ENCODE measurements at places on chromosomes 2 and 18.

DNA sequence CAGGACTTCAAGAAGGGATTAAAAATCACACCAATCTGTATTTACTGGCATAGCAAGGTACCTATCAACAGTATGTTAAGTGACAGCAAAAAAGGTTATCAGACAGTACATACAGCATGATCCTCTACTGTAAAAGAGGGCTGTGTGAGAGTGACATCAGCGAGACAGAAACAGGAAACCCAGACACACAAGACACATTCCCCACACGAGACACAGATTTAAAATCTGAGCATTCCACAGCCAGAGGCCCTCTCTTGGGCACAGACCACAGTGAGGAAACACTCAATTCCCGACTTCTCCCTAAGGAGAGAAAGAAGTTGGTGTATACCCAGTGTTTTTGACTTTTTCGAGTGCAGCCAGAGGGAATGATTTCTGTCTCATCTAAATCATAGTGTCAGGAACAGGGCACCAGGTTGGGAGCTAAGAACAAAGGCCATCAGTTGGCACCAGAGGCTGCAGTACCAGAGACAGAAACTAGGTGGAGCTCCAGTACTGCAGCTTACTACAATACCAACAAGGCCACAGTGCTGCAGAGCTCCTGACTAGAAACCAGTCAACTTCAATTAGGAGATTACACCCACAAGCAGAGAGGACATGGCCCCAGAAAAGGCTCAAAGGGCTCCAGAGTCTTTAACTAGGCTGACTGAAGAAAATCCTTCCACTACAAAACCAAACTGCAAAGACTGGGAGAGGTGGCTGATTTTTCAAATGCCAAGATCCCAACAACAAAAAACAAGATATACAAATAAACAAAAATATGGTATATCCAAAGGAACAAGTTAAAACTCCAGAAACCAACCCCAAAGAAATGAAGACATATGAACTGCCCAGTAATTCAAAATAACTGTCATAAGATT is 41.0 kb downstream of the UNC50 start:
- H3K27me3 ChIP-seq, result no peaks in the 10 kb centered on the region
- DNase-seq, result peak; percentile 70
- H3K4me1 ChIP-seq, result no peaks in the 10 kb centered on the region
- no peak overlapping the region for H3K4me3 ChIP-seq
- H3K36me3 ChIP-seq, result no peaks in the 10 kb centered on the region
- H3K27ac ChIP-seq, result no peak overlapping the region

- H3K27ac ChIP-seq, result no peak within 1 kb of the TSS
- no peaks in the 10 kb centered on the region for H3K4me1 ChIP-seq
- no peak for DNase-seq
- H3K27me3 ChIP-seq, result peaks cover 26% of the 10 kb centered on the region
These were observed at the start of gene MYO7B for GRCh38 chr2:127535422-127535901. Gene MYO7B (plus strand): TSS chr2:127535683. CDS start chr2:127559723, 24,040 bp downstream.

DNA sequence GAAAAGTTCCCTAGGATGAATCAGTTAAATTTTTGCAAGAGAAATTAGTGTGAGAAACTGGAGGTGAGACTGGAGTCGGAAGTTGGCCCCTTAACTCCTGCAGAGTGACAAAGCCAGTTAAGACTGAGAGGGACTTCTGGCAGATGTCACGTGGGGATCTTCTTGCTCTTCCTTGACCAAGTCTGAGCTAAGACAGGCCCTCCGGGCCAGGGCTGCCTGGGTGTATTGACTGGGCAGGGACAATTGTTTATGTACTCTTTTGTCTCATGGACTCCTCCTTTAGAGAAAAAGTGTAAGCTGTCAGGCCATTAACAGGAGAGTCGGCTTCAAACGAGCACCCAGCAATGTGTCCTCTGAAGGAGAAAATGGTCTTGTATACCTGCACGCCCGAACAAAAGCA is 48.6 kb upstream of the RALBP1 start:
- H3K27ac ChIP-seq, result no peak overlapping the region
- no peaks in the 10 kb centered on the region for H3K36me3 ChIP-seq
- H3K4me3 ChIP-seq, result no peak overlapping the region
- DNase-seq, result no peak
- H3K27me3 ChIP-seq, result no peaks in the 10 kb centered on the region

- H3K36me3 ChIP-seq, result peaks cover 42% of the 10 kb centered on the region
- H3K27me3 ChIP-seq, result no peaks in the 10 kb centered on the region
- no peak overlapping the region for H3K4me3 ChIP-seq
- H3K27ac ChIP-seq, result peak overlapping the region; percentile 77
These were observed 14.7 kb downstream of the CDC42EP3 start for GRCh38 chr2:37656512-37657423.

GRCh38 chr2:28747714-28748113 is 3.9 kb upstream of the PPP1CB start:
- peaks cover 12% of the 10 kb centered on the region for H3K4me1 ChIP-seq
- H3K27ac ChIP-seq, result no peak overlapping the region
- H3K27me3 ChIP-seq, result no peaks in the 10 kb centered on the region
- DNase-seq, result no peak
- H3K36me3 ChIP-seq, result no peaks in the 10 kb centered on the region

DNA sequence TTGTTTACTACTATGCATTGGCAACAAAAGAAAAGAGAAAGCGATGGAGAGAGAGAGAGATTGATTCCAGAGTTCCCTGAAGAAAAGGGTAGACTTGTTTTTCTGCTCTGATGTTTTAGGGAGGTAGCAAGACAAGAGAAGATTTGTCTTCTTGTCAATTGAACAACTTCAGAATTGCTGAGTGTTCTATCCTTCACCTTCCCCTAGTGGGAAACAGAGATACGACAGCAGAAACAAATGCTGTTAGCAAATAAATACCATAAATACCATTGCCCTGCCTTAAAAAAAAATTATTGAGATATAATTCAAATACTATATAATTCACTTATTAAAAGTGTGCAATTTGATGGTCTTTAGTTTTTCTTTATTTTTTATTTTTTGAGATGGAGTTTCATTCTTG is 26.2 kb upstream of the CCDC150 start:
- H3K4me1 ChIP-seq, result no peaks in the 10 kb centered on the region
- no peak overlapping the region for H3K4me3 ChIP-seq

- H3K27me3 ChIP-seq, result no peaks in the 10 kb centered on the region
- H3K4me3 ChIP-seq, result no peak overlapping the region
- no peak for DNase-seq
- peaks cover 19% of the 10 kb centered on the region for H3K4me1 ChIP-seq
- H3K27ac ChIP-seq, result no peak overlapping the region
These were observed 32.8 kb downstream of the FMNL2 start for GRCh38 chr2:152367547-152368390.

DNA sequence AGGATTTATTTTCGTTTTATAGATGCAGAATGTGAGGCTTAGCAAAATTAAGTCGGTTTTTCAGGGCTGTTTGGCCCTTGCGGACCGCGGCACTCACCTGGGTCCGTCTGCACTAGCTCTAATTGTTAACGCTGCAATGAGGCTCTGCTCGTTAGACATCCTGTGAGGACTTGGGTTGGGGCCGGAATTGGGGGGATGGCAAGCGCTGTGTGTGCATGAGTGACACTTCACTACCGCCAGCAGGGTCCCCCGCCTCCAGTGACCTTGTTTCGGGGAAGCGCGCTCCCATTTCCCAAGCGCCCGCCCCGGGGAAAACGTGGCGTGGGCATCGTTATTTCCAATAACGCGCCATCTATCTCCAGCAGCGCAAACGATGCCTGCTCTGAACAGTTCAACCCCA is 54.2 kb downstream of the KCNG2 start:
- no peak overlapping the region for H3K4me3 ChIP-seq
- H3K27me3 ChIP-seq, result peaks cover 83% of the 10 kb centered on the region
- no peaks in the 10 kb centered on the region for H3K36me3 ChIP-seq
- no peak for DNase-seq
- no peak overlapping the region for H3K27ac ChIP-seq

DNA sequence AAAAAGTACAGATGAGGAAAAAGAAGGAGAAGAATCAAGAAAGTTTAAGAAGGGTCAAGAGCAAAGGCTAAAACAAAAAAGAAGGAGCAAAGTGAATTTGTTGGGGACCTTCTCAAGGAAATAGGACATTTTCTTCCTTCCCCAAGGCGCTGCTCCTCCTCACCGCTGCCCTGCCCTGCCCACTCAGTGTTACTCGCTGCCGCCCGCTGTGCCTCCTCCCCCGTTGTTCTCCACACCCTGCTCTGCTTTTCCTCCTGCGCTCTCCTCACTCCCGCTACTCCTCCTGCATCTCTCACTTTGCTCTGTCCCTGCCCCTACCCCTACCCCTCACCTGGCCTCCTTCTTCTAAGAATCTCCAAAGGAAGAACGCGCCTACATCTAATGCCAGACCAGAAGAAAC is 50.7 kb downstream of the ID2 start:
- H3K27me3 ChIP-seq, result no peaks in the 10 kb centered on the region
- H3K36me3 ChIP-seq, result peaks cover 79% of the 10 kb centered on the region
- no peaks in the 10 kb centered on the region for H3K4me1 ChIP-seq

- 0 out of 2 replicates have a peak, but pooled peaks cover 4% of the 10 kb centered on the region for H3K4me1 ChIP-seq
- H3K36me3 ChIP-seq, result peaks cover 10% of the 10 kb centered on the region
- no peak overlapping the region for H3K27ac ChIP-seq
- H3K27me3 ChIP-seq, result no peaks in the 10 kb centered on the region
- DNase-seq, result no peak
- H3K4me3 ChIP-seq, result no peak overlapping the region
These were observed 16.8 kb downstream of the PPP4R1 start for GRCh38 chr18:9597609-9598008.

DNA sequence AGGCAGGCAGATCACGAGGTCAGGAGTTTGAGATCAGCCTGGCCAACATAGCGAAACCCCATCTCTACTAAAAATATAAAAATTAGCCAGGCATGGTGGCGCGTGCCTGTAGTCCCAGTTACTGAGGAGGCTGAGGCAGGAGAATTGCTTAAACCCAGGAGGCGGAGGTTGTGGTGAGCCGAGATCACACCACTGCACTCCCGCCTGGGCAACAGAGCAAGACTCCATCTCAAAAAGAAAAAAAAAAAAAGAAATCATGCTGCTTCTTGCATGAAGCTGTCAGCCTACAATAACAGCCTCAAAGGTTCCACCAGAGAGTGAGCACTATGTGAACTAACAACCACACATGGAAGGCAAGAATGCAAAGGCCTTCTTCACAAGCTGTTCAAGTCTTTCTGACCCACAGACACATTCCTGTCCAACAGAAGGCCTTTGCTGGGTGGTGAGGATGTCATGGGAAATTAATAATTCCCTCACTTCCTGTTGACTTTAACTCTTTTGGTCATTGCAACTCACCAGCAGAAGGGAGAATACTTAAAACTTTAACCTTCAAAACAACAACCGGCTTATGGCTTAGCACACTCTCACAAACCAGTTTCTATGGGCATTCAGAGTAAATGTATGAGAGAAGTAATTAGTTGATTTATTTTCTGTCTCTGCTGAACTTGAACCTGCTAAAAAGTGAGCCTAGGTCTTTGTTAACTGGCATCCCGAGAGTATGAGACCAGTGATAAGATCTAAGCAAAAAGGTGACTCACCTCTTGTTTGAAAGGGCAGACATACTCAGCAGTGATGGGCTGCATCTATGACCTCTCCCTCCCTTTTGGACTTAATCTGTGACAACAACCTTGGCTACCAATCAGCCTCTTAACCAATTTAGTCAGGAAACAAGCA is 11.8 kb downstream of the PLEKHM3 start:
- no peaks in the 10 kb centered on the region for H3K36me3 ChIP-seq
- H3K27me3 ChIP-seq, result no peaks in the 10 kb centered on the region
- H3K27ac ChIP-seq, result peak overlapping the region; percentile 67
- peak; percentile 7 for DNase-seq

DNA sequence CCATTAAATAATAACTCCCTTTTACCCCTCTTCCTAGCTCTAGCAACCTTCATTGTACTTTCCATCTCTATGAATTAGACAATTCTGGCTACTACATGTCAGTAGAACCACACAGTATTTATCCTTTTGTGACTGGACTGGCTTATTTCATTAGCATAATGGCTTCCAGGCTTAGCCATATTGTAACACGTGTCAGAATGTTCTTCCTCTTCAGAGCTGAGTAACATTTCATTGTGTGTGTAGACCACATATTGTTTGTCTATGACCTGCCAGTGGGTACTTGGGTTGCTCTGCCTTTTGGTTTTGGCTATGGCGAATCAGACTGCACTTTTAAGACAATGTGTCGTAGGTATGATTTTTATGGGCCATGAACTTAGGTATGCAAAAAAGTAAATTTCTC is 20.9 kb downstream of the TSN start:
- no peaks in the 10 kb centered on the region for H3K36me3 ChIP-seq
- no peak for DNase-seq
- no peak overlapping the region for H3K4me3 ChIP-seq
- no peak overlapping the region for H3K27ac ChIP-seq
- H3K4me1 ChIP-seq, result peaks cover 23% of the 10 kb centered on the region
- H3K27me3 ChIP-seq, result no peaks in the 10 kb centered on the region

GRCh38 chr2:10829299-10829698 is 16.7 kb upstream of the PDIA6 start:
- no peaks in the 10 kb centered on the region for H3K36me3 ChIP-seq
- no peak overlapping the region for H3K4me3 ChIP-seq
- DNase-seq, result no peak
- H3K4me1 ChIP-seq, result no peaks in the 10 kb centered on the region

DNA sequence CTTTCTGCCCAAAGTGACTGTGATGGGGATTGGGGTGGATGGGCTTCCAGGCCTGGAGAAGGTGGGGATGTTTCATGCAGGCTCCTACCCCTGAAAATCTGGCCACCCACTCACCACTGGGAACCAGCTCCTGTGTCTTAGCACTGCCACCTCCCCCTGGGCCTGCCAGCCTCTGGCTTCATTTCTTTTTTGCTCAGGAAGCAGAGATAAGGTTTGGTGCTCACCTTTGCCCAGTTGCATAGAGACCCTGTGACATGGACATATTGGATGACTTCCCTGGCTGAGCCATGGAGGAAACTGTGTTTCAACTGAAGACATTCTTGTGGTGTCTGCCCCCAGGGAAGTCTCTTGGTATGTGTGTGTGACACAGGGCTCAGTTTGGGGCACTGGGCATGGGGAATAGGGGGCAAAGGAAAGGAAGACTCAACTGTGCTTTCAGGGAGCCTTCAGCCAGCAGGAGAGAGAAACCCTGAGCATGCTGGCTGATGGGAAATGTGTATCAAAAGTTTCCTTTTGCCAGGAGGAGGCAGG is 16.7 kb downstream of the CTIF start:
- H3K36me3 ChIP-seq, result peaks cover 26% of the 10 kb centered on the region
- no peak overlapping the region for H3K4me3 ChIP-seq
- peaks cover 3% of the 10 kb centered on the region for H3K4me1 ChIP-seq
- DNase-seq, result no peak

- no peak overlapping the region for H3K4me3 ChIP-seq
- H3K27ac ChIP-seq, result no peak overlapping the region
- H3K4me1 ChIP-seq, result no peaks in the 10 kb centered on the region
- no peaks in the 10 kb centered on the region for H3K36me3 ChIP-seq
These were observed 69.8 kb downstream of the NEB start for GRCh38 chr2:151664520-151664919.

GRCh38 chr2:139020287-139020686 is 240.1 kb upstream of the NXPH2 start:
- H3K27me3 ChIP-seq, result no peaks in the 10 kb centered on the region
- no peak overlapping the region for H3K27ac ChIP-seq
- DNase-seq, result no peak
- no peaks in the 10 kb centered on the region for H3K4me1 ChIP-seq

DNA sequence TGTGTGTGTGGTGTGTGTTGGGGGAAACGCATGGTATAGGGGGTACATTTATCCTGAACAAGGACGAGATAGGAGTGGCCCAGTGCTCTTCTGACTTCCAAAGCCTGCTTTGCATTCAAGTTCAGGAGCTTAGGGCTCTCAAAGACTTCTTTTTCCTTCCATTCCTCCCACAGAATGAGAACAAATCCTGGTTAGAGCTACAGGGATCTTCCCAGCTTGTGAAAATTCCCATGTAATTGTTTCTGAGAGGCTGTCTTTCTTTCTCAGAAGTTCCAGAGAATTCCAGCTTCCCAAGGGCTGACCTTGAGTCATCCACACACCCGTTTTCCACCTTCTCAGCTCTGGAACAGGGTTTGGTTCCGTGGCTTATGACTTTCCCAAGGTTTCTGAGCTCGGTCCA is 38.9 kb downstream of the FASTKD2 start:
- DNase-seq, result no peak

- H3K27me3 ChIP-seq, result no peaks in the 10 kb centered on the region
- H3K27ac ChIP-seq, result no peak overlapping the region
- no peak overlapping the region for H3K4me3 ChIP-seq
These were observed 52.0 kb downstream of the PHLPP1 start for GRCh38 chr18:62767321-62767720.
